ENCODE measurements at places on chromosomes 12 and 14. TPM values are rescaled to one million over a fixed set of nuclear protein-coding genes. Genes with fewer than 3 reads are reported as not detected.

Gene FOXG1
- not detected for polyA plus RNA-seq

Gene RPS6KL1
- polyA plus RNA-seq, result 23.8 TPM

Gene AJUBA
- polyA plus RNA-seq, result 6.3 TPM

Gene FOXM1
- 0.65 TPM for polyA plus RNA-seq

Gene NXPH4
- 0.28 TPM for polyA plus RNA-seq

Gene OR11H12
- polyA plus RNA-seq, result not detected

Gene RNF31
- polyA plus RNA-seq, result 169 TPM

Gene DPF3
- polyA plus RNA-seq, result 0.46 TPM

Gene ENDOU
- polyA plus RNA-seq, result 0.23 TPM

Gene KRT72
- not detected for polyA plus RNA-seq

Gene AP4S1
- polyA plus RNA-seq, result 5.0 TPM

Gene SLC7A7
- 9.9 TPM for polyA plus RNA-seq

Gene NDUFA12
- 33.7 TPM for polyA plus RNA-seq

Gene SLCO1B1
- not detected for polyA plus RNA-seq

Gene RACGAP1
- 0.72 TPM for polyA plus RNA-seq

Gene SAMD15
- polyA plus RNA-seq, result 1.5 TPM

Gene TC2N
- 23.9 TPM for polyA plus RNA-seq

Gene KLRB1
- 0.16 TPM for polyA plus RNA-seq

Gene KLHDC1
- polyA plus RNA-seq, result 4.8 TPM

Gene KRT3
- polyA plus RNA-seq, result not detected

Gene PZP
- 0.38 TPM for polyA plus RNA-seq

Gene CBX5
- 10.0 TPM for polyA plus RNA-seq

Gene NABP2
- polyA plus RNA-seq, result 17.9 TPM

Gene CATSPERB
- 6.0 TPM for polyA plus RNA-seq

Gene CCDC198
- polyA plus RNA-seq, result 96.2 TPM

Gene NUAK1
- 1.6 TPM for polyA plus RNA-seq

Gene TPPP2
- polyA plus RNA-seq, result 0.59 TPM

Gene CLEC4A
- polyA plus RNA-seq, result 3.3 TPM

Gene KRT80
- 9.1 TPM for polyA plus RNA-seq

Gene LRRK2
- polyA plus RNA-seq, result 2.5 TPM

Gene PTPN21
- polyA plus RNA-seq, result 7.2 TPM

Gene FLVCR2
- 0.42 TPM for polyA plus RNA-seq

Gene PRKD1
- polyA plus RNA-seq, result 3.1 TPM

Gene SLC10A1
- not detected for polyA plus RNA-seq

Gene IGF1
- 2.4 TPM for polyA plus RNA-seq

Gene CLMN
- polyA plus RNA-seq, result 17.4 TPM

Gene FGF6
- not detected for polyA plus RNA-seq

Gene TMEM106C
- 44.7 TPM for polyA plus RNA-seq

Gene AMDHD1
- 1.8 TPM for polyA plus RNA-seq

Gene PLBD1
- polyA plus RNA-seq, result 3.2 TPM

Gene FAM90A1
- polyA plus RNA-seq, result 0.84 TPM

Gene CMA1
- polyA plus RNA-seq, result not detected

Gene LALBA
- polyA plus RNA-seq, result not detected

Gene NOC4L
- polyA plus RNA-seq, result 45.8 TPM

All from pancreas (tissue), 10 donors.